H9 (cell line): ENCODE measurements at places on chromosomes 13 and 19. TPM values are rescaled to one million over a fixed set of nuclear protein-coding genes. Genes with fewer than 3 reads are reported as not detected.

TMEM255B gene
- 2.1 and 2.8 TPM in 2 replicates for total RNA-seq

- H3K4me1 ChIP-seq: no peaks in the 10 kb centered on the region
- no peak overlapping the region for H3K4me3 ChIP-seq
- H3K36me3 ChIP-seq: no peaks in the 10 kb centered on the region
- peaks cover 18% of the 10 kb centered on the region; the same call in 1 of the 2 replicates for H3K27me3 ChIP-seq
These were observed 3.2 kb downstream of the CEBPA start for GRCh38 chr19:33299051-33299688.

WTIP gene
- 32.5 and 35.1 TPM in 2 replicates for total RNA-seq

- no peak overlapping the region for H3K4me3 ChIP-seq
- DNase-seq: no peak
- H3K4me1 ChIP-seq: peaks cover 9% of the 10 kb centered on the region
- no peaks in the 10 kb centered on the region for H3K27me3 ChIP-seq
- H3K27ac ChIP-seq: no peak overlapping the region
These were observed 51.6 kb downstream of the USP12 start for GRCh38 chr13:27120011-27120410.

- no peak overlapping the region for H3K4me3 ChIP-seq
- DNase-seq: no peak
- no peaks in the 10 kb centered on the region for H3K27me3 ChIP-seq
- no peak overlapping the region for H3K27ac ChIP-seq
- H3K4me1 ChIP-seq: no peaks in the 10 kb centered on the region
These were observed 232.2 kb downstream of the DACH1 start for GRCh38 chr13:71634602-71635443.
